ENCODE measurements at places on chromosomes 5 and 9. TPM values are rescaled to one million over a fixed set of nuclear protein-coding genes. Genes with fewer than 3 reads are reported as not detected.
A peak's percentile ranks its signal among the peaks of the same experiment; 100 is the strongest.

The DAB2IP gene
- not detected for total RNA-seq

The CTNND2 gene
- total RNA-seq: not detected

The KCNV2 gene
- total RNA-seq: not detected

The CNTRL gene
- total RNA-seq: 112 TPM

The TCF7 gene
- total RNA-seq: 910 TPM

The AK8 gene
- not detected for total RNA-seq

The CDKN2B-AS1 gene
- 0.60 TPM for total RNA-seq

The FOXD1 gene
- not detected for total RNA-seq

The PCAT7 gene
- total RNA-seq: not detected

DNA sequence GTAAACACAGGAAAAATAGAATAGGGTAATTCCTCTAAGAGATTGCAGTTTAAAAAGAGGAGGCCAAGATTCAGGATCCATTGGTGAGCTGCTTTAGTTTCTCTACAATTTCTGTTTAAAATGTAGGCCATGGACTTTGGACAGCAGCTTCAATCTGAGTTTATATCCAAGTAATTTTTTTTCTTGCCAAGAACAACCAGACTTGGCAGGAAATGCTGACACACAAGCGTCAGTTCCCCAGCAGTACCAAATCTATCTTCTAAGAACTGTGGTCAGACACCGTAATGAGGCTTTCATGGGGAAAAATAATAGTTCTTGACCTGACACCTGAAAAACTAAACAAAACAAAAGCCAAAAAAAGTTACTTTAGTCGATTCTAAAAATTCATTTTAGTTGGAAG is 528.8 kb downstream of the CSNK1G3 start:
- H3K4me3 ChIP-seq: no peak overlapping the region
- no peaks in the 10 kb centered on the region for H3K27me3 ChIP-seq
- no peak for DNase-seq
- no peaks in the 10 kb centered on the region for H3K36me3 ChIP-seq
- no peaks in the 10 kb centered on the region for H3K4me1 ChIP-seq

DNA sequence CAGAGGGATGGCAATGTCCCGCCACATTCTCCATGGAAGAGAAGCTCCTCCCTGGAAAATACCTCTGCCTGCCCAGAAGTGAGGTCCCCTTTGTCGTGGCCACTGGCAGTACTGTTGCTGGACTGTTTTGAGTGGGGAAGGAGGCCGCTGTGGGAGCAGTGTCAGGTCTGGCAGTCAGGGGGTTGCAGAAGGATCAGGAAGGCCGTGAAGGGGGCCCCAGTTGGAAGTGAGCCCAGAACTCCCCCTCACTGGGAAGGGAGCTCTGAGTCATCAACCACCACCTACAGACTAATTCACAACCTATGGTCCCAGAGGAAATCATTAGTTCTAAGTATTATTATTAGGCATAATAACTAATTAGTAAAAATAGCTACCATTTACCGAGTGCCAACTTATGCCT is 200.4 kb downstream of the TTLL11 start:
- H3K4me1 ChIP-seq: no peaks in the 10 kb centered on the region
- no peak overlapping the region for H3K27ac ChIP-seq
- no peaks in the 10 kb centered on the region for H3K27me3 ChIP-seq
- no peak overlapping the region for H3K4me3 ChIP-seq
- no peaks in the 10 kb centered on the region for H3K36me3 ChIP-seq

DNA sequence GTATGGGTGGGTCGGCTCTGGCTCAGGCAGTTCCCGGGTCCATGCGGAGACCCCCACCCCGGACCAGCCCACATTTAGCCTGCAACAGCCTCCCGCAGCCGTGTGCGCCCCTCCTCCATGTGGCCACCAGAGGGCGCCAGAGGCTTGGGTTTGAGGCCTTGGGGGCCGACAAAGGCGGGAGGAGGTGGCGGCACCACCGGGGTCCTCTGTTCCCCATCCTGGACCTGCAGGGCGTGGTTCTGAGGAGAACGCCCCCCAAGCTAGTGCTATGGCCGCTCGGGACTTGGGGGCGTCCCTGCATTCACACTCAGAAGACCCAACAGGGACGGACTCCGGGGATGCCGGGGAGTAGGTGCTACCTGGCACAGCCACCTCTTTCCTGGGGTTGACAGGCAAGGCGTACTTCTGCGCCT is 16.5 kb downstream of the ASS1 start:
- peaks cover 12% of the 10 kb centered on the region for H3K27me3 ChIP-seq
- H3K4me3 ChIP-seq: no peak overlapping the region
- no peaks in the 10 kb centered on the region for H3K4me1 ChIP-seq
- no peak overlapping the region for H3K27ac ChIP-seq
- no peaks in the 10 kb centered on the region for H3K36me3 ChIP-seq
- DNase-seq: peak; percentile 71

DNA sequence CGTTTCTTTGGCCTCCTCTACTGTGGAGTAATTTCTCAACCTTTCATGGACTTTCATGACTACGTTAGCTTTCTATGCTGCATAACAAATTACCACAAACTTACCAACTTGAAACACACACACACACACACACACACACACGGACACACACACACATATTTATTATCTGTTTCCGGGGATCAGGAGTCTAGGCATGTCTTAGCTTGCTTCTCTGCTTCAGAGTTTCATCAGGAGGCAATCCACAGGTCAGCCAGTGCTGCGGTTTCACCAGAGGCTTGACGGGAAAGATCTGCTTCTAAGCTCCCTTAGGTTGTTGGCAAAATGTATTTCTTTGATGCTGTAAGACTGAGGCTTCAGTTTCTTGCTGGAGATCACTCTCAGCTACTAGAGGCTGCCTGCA is 59.0 kb upstream of the C9orf72 start:
- no peaks in the 10 kb centered on the region for H3K36me3 ChIP-seq
- H3K4me3 ChIP-seq: no peak overlapping the region
- no peak overlapping the region for H3K27ac ChIP-seq
- H3K27me3 ChIP-seq: peaks cover 6% of the 10 kb centered on the region
- DNase-seq: no peak
- H3K4me1 ChIP-seq: no peaks in the 10 kb centered on the region

- no peaks in the 10 kb centered on the region for H3K27me3 ChIP-seq
- H3K27ac ChIP-seq: no peak overlapping the region
- peaks cover 11% of the 10 kb centered on the region for H3K36me3 ChIP-seq
- no peak overlapping the region for H3K4me3 ChIP-seq
- no peaks in the 10 kb centered on the region for H3K4me1 ChIP-seq
- no peak for DNase-seq
These were observed 257.9 kb downstream of the PAPPA start for GRCh38 chr9:116411506-116411905.

DNA sequence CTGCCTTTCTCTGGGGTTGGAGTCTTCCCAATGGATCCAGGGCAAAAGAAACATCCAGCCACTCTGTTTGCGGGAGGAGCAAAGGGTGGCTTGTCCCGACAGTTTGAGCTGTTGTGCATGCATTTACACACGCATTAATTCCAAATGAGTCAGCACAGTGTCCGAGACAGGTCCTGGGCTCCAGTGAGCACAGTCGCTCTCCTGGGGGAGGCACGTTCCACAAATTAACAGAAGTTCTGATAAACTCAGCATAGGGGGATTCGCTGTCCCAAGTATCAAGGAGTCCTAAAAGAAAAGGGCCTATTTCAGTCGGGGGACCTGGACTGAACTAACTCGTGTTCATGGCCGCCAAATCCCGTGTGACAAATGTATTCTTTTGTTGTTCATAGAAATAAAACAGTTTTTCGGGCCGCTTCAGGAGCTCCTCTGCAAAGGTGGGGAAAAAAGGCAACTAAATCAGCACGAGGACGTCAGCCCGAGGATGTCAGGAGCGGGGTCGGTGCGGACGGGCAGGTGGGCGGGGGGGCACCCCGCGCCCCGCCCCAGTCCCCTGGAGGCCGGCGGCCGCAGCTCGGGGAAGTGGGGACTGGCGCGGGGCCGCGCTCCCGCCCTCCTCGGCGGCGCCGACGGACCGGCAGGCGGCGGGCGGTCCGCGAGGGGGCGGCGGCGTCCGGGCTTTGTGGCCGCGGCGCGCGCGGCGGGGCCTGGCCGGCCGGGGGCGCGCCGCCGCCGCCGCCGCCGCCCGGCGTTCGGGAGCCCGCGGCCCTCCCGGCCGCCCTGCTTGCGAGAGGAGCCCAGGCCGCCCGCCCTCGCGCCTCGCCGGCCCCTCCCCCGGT is at the start of gene MSANTD3:
MSANTD3 (plus strand) TSS at position 614 of the 836 bp plus-strand sequence. CDS start 14,796 bp downstream, outside the sequence.
- H3K27me3 ChIP-seq: peaks cover 3% of the 10 kb centered on the region
- peaks cover 43% of the 10 kb centered on the region for H3K4me1 ChIP-seq
- peak within 1 kb of the TSS; percentile 96 for H3K27ac ChIP-seq
- peak; percentile 54 for DNase-seq

DNA sequence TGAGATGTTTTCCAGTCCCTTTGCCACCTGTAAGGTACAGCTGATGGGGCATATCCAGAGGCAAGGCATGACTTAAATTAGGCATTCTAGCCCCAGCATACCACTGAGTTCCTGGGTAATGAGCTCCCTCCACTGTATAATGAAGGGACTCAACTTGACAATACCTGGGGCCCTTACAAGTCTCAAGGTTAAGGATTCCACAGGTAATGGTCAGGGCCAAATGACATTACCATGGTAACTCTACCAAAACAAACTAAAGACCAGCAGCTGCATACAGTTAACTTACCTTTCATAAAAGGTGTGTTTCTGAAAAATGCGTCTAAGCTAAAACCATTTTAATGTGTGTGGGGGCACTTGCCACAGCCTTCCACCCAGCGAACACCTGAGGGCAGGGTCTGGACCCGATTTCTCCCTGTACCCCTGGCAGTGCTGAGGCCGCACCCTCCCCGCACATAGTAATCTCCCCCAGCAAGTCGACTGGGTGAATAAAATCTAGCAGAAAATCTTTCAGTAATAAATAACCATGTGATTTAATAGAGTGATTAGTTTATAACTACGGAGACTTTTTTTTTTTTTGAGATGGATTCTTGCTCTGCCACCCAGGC is 24.2 kb downstream of the CCDC69 start:
- H3K4me1 ChIP-seq: peaks cover 57% of the 10 kb centered on the region
- H3K4me3 ChIP-seq: no peak overlapping the region
- H3K36me3 ChIP-seq: peaks cover 9% of the 10 kb centered on the region
- DNase-seq: no peak
- no peaks in the 10 kb centered on the region for H3K27me3 ChIP-seq

GRCh38 chr9:35795695-35796094 is 4.3 kb downstream of the NPR2 start:
- no peak overlapping the region for H3K4me3 ChIP-seq
- peaks cover 14% of the 10 kb centered on the region for H3K4me1 ChIP-seq
- no peak for DNase-seq
- no peaks in the 10 kb centered on the region for H3K27me3 ChIP-seq
- no peaks in the 10 kb centered on the region for H3K36me3 ChIP-seq
- H3K27ac ChIP-seq: peak overlapping the region; percentile 12

- no peak for DNase-seq
- H3K27me3 ChIP-seq: peaks cover 85% of the 10 kb centered on the region
- peaks cover 33% of the 10 kb centered on the region for H3K4me1 ChIP-seq
- H3K36me3 ChIP-seq: peaks cover 10% of the 10 kb centered on the region
- H3K27ac ChIP-seq: no peak overlapping the region
These were observed 10.6 kb upstream of the LHX2 start for GRCh38 chr9:124000784-124001457.

- H3K36me3 ChIP-seq: no peaks in the 10 kb centered on the region
- H3K4me3 ChIP-seq: no peak within 1 kb of the TSS
- DNase-seq: no peak
These were observed at the start of gene CDH10 for GRCh38 chr5:24644761-24645160. Gene CDH10, minus strand, starts transcription at chr5:24644978. Its CDS starts 51,488 bp downstream, at chr5:24593490.

DNA sequence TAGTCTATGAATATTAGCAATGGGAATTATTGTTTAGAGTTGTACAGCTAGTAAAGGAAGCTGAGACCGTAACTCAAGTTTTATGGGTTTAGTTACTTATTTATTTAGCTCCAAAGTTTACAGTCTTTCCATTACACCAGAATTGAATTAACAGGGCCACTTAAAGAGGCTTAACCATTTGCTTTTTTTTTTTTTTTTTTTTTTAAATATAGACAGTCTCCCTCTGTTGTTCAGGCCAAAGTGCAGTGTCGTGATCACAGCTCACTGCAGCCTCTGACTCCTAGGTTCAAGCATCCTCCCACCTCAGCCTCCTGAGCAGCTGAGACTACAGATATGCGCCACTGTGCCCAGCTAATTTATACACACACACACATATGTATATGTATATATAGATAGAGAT is 1.4 kb upstream of the TTC1 start:
- H3K36me3 ChIP-seq: no peaks in the 10 kb centered on the region
- peaks cover 32% of the 10 kb centered on the region for H3K4me1 ChIP-seq
- DNase-seq: no peak

GRCh38 chr9:127972236-127972871 is 8.4 kb downstream of the EEIG1 start:
- peak overlapping the region; percentile 89 for H3K4me3 ChIP-seq
- peak overlapping the region; percentile 99 for H3K27ac ChIP-seq
- no peaks in the 10 kb centered on the region for H3K27me3 ChIP-seq
- H3K4me1 ChIP-seq: peaks cover 53% of the 10 kb centered on the region
- peaks cover 4% of the 10 kb centered on the region for H3K36me3 ChIP-seq
- no peak for DNase-seq

GRCh38 chr9:30982301-30982700 is 1402.1 kb upstream of the ACO1 start:
- no peaks in the 10 kb centered on the region for H3K4me1 ChIP-seq
- H3K4me3 ChIP-seq: no peak overlapping the region
- H3K36me3 ChIP-seq: peaks cover 14% of the 10 kb centered on the region
- no peak for DNase-seq

DNA sequence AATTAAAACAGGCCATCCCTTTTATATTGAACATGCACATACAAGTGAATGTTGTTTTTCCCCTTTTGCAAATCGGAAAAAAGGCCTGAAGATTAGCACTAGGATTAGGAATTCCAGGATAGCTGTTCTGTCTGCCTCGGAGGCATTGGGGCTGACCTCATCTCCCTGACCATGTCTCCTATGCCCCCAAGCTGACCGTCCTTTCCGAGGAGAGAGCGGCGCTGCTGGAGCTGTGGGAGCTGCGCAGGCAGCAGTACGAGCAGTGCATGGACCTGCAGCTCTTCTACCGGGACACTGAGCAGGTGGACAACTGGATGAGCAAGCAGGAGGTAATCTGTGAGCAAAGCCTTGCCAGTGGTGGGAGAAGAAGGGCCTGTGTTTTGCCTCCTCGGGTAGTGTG is 28.3 kb downstream of the SPTAN1 start:
- no peak overlapping the region for H3K27ac ChIP-seq
- H3K4me3 ChIP-seq: no peak overlapping the region
- H3K36me3 ChIP-seq: peaks cover 11% of the 10 kb centered on the region

DNA sequence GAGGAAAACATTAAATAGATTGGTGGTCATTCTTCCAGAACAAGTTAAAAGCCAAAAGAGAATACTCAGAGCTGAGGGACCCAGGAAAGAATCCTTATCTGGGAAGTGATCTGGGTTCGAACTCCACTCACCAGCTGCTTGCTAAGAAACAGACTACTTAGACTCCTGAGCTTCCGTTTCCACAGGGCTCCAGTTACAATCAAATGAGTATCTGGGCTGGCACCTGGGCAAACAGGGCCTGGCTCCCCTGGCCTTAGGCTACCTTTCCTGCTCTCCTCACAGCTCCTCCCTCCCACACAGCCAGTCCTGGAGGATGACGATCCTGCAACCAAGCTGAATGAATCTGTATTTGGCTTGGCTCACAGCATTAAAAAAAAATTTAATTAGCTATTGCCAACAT is 2.5 kb downstream of the MAPK9 start:
- no peak overlapping the region for H3K27ac ChIP-seq
- no peak for DNase-seq
- no peaks in the 10 kb centered on the region for H3K27me3 ChIP-seq
- H3K36me3 ChIP-seq: no peaks in the 10 kb centered on the region
